ENCODE measurements at places on chromosomes 1 and 21.
A peak's percentile ranks its signal among the peaks of the same experiment; 100 is the strongest.

DNA sequence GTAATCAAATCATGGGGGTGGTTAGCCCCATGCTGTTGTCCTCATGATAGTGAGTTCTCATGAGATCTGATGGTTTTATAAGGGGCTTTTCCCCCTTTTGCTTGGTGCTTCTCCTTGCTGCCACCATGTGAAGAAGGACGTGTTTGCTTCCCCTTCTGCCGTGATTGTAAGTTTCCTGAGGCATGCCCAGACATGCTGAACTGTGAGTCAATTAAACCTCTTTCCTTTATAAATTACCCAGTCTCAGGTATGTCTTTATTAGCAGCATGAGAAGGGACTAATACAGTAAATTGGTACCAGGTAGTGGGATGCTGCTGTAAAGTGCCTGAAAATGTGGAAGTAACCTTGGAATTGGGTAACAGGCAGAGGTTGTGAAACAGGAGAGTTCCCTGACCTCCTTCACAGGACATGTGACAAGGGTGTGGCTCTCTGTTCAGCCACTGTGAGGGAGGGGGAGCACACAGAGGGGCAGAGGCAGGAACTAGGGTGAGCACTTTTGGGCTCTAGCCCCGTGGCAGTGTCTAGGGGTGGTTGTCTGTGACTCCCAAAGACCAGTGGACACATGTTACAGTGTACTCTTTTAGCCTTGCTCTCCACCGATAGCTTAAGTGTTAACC is 105.3 kb downstream of the BACH1 start:
- no peak for DNase-seq

DNA sequence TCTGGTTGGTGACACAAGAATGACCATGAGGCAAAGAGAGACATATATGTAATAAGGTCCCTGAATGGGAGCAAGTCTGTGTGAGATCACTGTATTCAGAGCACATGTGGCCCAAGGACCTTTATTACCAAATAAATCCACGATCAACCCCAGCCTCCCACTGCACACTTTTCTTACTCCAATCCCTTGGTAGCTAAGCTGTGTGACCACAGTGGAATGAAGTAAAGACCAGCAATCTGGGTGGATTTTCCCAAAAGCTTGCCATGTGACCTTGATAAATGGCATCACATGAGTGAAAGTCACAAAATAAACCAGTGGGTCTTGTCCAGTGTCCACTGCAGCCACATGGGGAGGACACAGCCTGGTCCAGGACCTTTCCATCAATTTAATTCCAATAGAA is 36.7 kb upstream of the TLR5 start:
- no peak for DNase-seq

DNA sequence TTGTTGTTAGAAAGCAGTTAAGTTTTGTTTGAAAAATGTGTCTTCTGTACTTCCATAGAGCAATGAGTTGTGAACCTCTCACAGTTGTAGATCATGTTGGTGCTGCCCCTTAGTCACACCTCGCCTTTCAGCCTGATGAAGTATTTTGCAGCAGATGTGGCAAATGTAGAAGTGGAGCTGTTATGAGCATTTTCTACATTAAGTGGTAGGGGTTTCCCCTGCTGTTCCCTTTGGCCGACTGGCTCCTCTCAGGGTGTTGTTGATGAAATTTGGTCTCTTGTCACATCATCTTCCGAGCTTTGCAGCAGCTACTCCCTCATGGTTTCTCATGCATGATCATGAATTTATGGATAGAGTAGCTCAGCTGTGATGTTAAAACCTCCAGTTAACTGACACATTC is 33.6 kb upstream of the DENND1B start:
- DNase-seq: no peak

- DNase-seq: peak; percentile 19
Measured at GRCh38 chr1:15756143-15757015, 2.2 kb upstream of the FBLIM1 start.

- DNase-seq: no peak
Measured at GRCh38 chr21:45435405-45435981, 30.5 kb downstream of the COL18A1 start.

- no peak for DNase-seq
Measured at GRCh38 chr1:155652951-155653350, 35.6 kb downstream of the YY1AP1 start.

DNA sequence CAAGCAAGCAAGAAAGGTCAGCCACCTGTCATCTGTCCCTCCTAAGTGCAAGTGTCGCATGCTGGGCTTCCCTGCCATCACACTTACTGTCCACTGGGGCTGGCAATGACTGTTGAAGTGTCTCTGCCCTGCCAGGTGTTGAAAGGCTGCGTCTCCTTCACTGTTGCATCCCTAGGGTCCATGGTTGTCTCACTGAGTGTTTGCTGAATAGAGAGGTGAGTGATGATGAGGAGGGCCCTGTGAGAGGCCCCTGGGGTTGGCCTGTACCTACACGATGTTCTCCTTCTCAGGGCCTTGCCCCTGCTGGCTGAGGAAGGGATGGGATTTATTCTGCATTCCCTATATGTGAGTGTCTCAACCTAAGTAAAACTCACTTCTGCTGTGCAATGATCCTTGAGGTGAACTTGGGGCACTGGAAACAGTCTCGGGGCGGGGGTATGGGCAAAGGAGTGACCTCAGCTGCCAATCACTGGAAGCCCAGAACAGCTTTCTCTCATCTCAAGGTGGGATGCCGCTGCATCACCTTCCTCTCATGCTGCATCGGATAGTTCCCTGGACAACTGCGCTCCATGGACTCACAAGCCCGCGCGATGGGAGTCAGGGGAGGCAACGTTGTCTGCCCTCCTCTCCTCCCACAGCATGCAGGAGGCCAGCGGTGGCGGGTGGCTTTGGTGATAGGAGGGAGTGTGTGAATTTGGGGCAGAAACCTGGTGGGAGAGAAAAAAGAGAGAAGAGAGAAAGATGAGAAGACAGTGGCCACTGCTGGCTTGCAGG is 35.8 kb upstream of the SOX13 start:
- no peak for DNase-seq

GRCh38 chr1:3883194-3883925 is 16.7 kb downstream of the C1orf174 start:
- no peak for DNase-seq

DNA sequence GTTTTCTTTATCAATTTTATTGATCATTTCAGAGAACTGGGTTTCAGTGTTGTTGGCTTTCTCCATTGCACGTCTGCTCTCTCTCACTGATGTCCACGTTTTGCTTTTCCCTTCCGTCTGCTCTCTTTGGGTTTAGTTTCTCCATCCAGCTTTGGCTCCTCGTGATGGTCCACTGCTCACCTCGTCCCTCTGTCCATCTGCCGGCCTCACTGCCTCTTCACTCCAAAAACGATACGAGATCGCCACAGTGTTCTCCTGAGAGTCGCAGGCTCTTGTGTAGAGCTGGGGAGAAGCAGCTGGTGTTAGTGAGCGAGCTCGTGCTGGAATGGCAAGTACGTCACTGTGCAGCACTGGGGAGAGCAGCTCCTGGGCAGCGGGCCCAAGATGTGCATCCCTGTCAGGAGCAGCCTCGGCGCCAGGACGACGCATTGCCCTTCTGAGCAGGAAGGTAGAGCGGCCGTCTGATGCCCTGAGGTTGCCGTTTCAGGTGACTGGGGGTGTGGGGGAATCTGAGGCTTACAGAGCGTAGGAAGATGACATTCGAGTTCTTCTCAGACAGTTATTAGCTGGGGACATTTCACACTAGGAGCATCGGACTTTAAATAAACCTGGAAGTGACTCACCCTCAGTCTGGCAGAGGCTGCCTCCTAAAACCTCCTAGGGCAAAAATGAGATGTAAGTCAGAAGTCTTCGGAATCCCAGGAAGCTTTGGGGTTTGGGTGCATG is 31.4 kb upstream of the PCBP3 start:
- no peak for DNase-seq

- no peak for DNase-seq
Measured at GRCh38 chr1:242425232-242425631, 99.3 kb downstream of the PLD5 start.

DNA sequence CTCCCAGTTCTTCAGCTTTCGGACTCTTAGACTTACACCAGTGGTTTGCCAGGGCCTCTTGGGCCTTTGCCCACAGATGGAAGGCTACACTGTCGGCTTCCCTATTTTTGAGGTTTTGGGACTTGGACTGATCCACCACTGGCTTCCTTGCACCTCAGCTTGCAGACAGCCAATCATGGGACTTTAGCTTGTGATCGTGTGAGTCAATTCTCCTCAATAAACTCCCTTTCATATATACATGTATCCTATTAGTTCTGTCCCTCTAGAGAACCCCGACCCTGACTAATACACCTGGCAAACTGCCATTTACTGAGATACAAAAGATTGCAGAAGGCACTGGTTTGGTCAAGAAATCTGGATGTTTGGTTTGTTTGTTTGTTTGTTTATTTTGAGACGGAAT is 6.4 kb upstream of the RAB4A start:
- DNase-seq: no peak

DNA sequence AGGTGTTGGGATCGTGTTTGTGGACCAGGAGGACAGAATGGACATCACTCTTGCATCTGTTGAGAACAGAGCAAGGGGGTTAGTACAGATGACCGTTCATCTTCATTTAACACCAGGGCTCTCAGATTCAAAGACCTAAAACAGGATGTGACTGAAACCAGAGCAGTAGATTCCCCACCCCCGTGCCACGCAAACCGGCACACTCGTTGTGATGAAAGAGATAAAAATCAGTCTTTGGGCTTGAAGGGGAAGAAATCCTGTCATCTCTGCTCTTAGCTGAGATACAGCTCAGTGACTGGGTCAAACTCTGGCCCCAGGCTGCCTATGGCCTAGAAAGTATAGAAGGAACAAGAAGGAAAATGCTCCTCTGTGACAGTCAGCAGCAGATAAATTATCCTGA is 146.2 kb upstream of the KRTAP19-8 start:
- DNase-seq: no peak

- peak; percentile 79 for DNase-seq
Measured at GRCh38 chr1:150165622-150166612, 16.2 kb downstream of the PLEKHO1 start.

DNA sequence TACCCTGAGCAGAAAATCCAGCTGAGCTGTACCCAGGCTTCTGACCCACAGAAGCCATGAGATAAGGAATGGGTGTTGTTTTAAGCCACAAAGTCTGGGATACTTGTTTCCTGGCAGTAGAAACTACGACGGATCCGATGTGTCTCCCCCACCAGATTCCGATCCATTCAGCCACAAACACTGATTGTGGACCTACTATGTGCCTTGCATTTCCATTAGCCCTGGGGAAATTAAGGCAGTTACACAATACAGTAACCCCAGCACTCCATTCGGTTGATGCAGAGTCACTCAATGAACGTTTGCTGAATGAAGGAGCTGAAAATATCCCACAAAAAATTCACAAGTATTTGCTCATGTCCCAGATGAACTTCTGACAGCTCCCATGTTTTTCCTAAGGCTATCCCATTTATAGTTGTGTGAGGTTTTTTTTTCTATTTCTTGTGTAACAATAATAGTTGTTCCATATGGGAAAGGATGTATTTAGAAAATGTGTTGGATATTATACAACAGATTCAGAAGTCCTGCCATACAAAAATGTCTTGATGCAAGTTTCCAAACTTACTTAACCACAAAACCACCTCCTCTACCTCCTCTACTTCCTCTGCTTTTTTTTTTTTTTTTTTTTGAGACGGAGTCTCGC is 29.6 kb upstream of the KAZN start:
- no peak for DNase-seq

GRCh38 chr1:181205901-181206300 is 117.4 kb downstream of the IER5 start:
- DNase-seq: no peak

DNA sequence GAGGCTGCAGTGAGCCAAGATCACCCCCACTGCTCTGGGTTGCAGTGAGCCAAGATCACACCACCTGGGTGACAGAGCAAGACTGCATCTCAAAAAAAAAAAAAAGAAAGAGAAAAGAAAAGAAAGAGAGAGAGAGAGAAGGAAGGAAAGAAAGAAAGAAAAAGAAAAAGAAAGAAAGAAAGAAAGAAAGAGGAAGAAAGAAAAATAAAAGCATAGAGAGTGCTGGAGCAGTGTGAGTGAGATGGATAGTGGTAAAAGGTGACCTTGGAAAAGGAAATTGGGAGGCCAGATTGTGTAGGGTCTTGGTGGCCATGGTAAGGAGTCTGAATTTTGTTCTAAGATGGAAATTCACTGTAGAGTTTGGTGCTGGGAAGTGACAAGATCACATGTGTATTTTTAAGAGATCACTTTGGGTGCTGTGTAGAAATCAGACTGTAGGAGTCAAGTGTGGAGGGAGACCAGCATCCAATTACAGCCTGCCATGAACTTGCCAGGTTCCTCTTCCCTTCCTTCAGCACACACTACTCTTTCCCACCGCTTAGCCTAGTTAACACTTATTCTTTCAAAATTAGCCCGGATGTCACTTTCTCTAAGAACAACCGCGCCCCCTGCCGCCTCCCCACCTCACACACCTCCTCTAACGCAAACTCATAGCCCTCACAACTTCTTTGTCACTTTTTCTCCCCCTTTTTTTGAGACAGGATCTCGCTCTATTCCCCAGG is 17.9 kb downstream of the MTX1 start:
- DNase-seq: peak; percentile 68

- DNase-seq: no peak
Measured at GRCh38 chr1:8408151-8408839, 90.4 kb downstream of the SLC45A1 start.

DNA sequence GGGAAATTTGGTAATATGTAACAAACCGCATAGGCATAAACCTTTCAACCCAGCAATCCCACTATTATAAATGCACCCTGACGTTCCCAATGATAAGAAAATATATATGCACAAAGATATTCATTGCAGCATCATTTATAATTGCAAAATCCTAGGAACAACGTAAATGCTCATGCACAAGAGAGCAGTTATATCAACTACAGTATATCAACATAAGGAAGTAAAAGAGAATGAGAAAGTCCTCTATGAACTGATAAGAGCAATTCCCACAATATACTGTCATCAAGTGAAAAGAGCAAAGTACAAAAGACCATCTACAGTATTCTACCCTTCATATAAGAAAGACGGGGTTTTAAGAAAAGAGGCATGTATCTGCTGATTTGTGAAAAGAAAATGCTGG is 229.9 kb downstream of the SLC45A1 start:
- DNase-seq: no peak

- DNase-seq: no peak
Measured at GRCh38 chr1:151005729-151006319, 878 bp downstream of the MINDY1 start.

- no peak for DNase-seq
Measured at GRCh38 chr21:33828083-33828482, 87.5 kb downstream of the ATP5PO start.

GRCh38 chr1:201172999-201173610 is 17.5 kb upstream of the IGFN1 start:
- DNase-seq: no peak

GRCh38 chr1:185337246-185337645 is 20.2 kb upstream of the IVNS1ABP start:
- no peak for DNase-seq
